NCI-H510A treated with DMSO at 0.1 percent for 48 hours (cell line): ENCODE measurements at places on chromosomes 5 and 9.
A peak's percentile ranks its signal among the peaks of the same experiment; 100 is the strongest.

DNA sequence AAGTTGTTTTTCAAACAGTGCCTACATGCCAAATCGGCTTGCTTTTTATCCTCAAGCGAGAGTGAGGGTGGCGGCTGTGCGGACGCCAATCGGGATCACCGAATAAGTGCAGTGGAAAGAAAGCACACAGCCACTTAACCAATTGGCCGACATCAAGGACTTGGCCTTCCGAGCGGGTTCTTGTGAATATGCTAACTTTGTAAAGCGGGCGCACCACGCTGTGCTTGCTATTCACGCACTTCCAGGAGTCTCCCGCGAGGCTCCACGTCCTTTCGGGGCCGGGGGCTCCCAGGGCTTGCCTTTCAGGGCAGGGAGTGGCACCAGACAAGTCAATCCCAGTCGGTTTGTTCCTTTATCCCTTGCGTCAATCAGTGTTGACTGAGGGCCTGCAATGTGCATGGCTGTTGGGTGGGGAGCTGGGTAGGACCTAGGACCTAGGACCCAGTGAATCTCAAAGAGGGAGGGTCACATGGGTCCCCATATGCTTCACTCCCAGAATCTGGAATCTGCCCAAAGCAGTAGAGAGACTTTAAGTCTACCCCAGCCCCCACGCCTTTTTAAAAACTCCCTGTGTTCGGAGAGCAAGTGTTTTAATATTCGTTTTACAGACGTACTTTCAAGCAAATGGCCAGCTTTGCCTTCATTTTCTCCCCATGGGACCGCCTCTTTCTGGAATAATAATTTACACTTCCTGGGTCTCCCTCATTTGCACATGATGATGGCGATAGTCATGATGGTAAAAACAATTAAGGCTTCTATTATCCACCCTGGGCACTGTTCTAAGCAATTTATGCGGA lies 2.0 kb upstream of the GCNT4 start:
- DNase-seq = no peak

GRCh38 chr9:82988488-82988887 lies 74.5 kb downstream of the RASEF start:
- no peak for DNase-seq

DNA sequence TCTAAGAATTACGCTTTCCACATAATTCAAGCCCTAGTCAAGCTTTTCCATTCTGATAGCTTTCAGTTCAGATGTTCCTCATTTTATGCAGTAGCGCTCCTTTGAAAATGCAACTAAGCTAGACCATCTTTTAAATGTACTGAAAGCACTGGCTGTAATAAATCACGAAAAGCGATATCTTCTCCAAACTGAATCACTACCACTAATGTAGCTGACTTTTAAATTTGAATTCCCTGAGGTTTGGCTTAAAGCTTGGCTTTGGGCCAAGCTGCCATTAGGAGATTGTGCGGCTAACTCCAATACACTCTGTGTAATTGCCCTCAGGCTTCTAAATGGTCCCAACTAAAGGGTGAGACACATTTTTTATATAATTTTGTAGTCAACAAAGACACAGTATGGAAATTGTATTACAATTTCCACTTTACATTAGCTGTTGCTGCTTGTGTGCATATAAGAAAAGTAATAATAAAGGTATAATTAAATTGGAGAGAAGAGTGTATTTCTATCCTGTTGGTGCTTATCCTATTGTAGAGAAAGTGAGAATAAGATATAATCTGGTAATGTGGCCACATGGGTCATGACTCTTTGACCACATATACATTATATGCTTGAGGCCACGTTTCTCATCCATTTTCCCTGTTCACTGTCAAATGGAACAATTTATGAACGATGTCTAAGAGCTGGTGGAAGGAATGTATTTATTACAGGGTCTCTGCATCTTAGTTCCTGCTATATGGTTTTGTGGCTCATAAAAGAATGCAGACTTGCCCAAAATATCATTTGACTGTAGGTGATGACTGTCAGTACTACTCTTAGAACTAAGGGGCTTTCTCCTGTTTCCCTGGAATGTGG lies 118.7 kb upstream of the TAF11L2 start:
- DNase-seq = no peak

GRCh38 chr9:18459962-18460584 lies 13.9 kb upstream of the ADAMTSL1 start:
- no peak for DNase-seq

- DNase-seq = no peak
Observed at GRCh38 chr9:5509573-5509972, 758 bp upstream of the PDCD1LG2 start.

DNA sequence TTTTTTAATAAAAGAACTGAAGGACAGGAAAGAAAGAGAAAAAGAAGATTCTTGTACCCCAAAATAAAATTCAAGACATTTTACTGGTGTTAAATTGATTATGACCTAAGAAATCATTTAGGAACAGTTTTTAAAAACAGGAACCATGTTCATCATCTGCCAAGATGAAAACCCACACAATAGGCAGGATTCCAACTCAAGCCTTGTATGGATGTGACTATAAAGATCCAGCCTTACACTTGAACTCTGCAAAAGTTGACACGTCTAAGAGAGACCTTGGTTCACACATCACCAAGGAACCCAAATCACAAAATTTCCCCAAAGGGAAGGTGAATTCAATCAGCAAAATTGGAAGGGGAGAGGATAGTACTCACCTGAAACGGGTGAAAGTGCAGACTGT lies 82.6 kb downstream of the SMIM23 start:
- DNase-seq = no peak

DNA sequence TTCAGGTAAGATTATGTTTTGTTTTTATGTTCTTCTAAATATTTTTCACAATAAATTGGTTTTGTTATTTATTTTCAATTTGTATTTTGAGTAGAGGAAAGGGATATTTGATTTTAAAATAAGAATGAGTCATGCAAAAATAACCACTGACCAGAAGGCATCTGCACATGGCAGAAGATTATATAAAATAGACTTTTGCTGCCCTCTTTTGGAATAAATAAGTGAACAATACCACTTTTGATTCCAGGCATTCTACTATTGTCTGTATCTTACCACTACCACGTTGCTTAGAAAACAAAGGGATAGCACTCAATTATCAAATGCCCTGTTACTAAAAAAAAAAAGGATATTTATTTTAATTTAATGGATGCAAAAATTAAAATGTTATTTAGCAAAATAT lies 227.3 kb upstream of the ITGA1 start:
- peak; percentile 18 for DNase-seq

DNA sequence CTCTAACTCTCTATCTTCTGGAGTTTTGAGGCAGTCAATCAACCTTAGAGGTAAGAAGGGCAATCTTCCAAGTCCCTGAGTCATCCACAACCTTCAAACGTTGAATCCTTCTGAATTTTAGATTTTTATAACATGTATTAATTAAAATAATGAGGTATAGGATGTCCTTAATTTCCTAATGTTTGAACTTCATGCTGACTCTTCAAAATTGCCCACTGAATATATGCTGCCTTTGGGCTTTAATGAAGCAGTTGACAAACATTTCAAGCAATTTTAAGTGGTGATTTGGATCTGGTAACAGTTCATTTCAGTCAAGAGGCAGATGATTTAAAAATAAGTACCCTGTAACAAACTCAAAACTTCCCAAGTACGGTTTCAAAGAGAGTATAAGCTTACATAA lies 26.0 kb downstream of the ERP44 start:
- DNase-seq = no peak

GRCh38 chr9:123426406-123426805 lies 70.4 kb downstream of the CRB2 start:
- no peak for DNase-seq

DNA sequence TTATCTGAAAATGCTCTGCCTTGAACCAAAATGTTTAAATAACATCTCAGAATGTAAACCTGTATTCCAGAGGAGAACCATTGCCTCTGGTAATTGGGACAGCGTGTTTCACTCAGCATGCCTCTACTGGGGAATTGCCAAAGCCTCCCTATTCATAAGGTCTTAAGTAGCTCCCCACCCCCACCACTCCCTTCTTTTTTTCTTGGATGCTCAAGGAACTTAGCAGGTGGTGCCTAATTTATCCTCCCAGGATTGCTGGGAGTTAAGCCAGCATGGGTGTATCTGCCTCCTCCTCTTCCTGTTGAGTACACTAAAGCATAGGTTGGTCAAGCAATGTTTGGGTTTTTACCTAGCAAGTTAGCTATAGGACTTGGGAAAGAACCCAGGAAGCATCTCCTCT lies 220.2 kb downstream of the DMAC1 start:
- DNase-seq = no peak

DNA sequence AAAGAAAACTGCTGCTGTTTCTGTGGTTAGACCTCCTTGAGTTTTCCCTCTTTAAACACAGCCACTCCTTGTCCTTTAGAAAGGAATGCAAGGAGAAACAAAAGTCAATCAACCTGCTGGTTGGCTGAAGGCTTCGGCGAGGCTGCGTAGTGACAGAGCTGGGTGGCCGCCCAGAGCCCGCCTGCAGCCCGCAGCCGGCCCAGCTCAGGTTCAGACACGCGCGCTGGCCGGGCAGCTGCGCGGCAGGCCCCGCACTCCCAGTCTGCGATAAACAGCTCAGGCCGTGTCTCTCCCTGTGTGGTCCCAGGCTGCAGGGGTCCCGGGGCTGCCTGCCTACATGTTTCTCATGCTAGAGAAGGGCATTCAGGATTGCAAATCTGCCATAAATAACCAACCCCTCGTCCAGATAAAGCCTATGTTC lies 115.4 kb downstream of the HSD17B3 start:
- peak; percentile 9 for DNase-seq

DNA sequence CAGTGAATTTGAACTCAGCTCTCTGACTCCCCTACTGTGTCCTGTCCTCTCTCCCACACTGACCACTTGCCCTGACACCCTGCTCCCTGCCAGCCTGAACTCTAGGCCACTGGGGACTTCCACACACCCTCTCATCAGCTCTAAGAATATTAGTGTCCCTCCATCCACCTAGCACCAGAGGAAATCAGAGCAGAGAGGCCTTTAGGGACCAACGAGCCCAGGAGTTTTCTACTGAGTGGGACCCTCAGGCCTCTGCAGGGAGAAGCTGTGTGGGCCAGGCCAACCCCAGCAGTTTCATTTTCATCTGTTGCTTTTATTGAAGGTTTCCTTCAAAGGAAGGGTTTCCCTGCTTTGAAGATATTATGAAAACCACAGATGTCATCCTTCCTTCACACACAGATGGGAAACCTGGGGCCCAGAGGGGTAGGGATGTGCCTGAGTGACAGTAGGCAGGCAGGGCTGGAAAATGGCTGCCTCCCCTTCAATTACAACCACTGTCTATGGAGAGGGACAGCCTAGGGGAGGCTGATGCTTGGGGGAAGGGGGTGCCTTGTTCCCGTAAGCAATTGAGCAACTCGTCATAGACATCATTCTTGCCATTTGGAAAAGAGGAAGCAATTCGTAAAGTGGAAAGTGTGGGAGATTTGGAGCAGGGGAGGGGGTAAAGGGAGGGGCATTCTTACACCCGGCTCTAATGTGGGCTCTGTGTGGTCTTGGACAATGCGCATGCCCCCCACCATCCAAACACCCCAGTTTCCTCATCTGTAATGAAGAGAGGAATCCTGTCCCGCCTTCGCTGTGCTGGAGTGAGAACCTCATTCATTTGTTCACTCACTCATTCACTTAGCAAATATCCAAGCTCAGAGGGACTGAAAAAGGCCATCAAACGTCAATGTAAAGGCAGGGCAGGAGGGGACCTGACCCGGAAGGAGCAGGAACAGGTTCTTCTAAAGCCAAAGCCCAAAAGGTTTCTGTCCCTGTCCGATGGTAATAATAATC lies 3.9 kb downstream of the GLIPR2 start:
- no peak for DNase-seq

DNA sequence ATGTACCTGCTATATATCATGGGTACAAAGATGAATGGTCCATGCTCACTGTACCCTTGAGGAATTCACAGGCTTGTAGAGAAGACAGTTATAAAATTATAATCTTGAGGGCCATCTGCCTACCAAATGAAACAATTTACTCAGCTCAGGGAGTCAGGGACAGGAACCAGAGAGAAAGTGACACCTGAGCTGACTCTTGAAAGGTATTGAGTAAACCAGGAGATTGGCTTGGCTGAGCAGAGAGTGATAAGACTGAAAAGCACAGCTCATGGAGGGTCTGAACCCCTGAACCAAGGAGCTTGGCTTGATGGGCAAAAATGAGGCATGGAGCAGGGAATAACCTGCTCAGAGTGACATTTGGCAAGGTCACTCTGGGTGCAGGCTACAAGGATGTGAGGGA lies 147.3 kb downstream of the FAM114A2 start:
- peak; percentile 39 for DNase-seq

DNA sequence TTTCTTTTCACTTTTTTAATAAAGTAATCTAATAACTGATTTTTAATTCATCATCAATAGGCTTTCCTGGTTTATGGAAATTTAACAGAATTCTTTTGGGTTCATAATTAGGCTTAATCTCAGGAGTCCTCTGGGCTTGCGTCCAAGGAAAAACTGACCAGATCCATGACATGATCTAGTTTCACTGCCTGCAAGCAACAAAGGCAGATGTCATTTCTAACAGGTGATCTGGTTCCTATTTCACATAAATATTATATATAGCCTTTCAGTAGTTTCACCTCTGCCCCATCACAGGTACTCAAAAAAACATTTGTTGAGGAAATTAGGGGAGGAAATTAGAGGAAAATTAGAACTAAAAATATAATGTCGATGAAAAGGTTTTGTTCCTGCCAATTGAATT lies 126.4 kb downstream of the FBXL17 start:
- no peak for DNase-seq

GRCh38 chr9:28899926-28900325 lies 1326.6 kb upstream of the C9orf72 start:
- DNase-seq = no peak

- DNase-seq = peak; percentile 40
Observed at GRCh38 chr9:36194326-36195000, 3.7 kb downstream of the CLTA start.

DNA sequence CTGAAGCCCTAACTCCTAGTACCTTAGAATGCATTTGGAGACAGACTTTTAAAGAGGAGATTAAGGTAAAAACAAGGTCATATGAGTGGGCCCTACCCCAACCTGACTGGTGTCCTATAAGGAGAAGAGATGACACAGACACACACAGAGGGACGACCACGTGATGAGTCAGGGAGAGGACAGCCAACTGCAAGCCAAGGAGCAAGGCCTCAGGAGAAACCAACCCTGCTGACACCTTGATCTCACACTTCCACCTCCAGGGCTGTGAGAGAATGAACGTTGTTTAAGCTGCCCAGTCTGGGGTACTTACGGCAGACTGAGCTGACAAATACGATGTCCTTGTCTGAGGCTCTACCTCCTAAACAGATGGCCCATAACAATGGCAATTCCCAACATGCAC lies 93.6 kb downstream of the ROR2 start:
- DNase-seq = no peak

- DNase-seq = no peak
Observed at GRCh38 chr5:170634256-170634990, 130.6 kb downstream of the KCNIP1 start.
